Fibroblast of lung (primary cell): ENCODE measurements at places on chromosomes 3 and 15. TPM values are rescaled to one million over a fixed set of nuclear protein-coding genes. Genes with fewer than 3 reads are reported as not detected.

Gene SKIC8
- 47.1 and 49.1 TPM in 2 replicates for total RNA-seq

DNA sequence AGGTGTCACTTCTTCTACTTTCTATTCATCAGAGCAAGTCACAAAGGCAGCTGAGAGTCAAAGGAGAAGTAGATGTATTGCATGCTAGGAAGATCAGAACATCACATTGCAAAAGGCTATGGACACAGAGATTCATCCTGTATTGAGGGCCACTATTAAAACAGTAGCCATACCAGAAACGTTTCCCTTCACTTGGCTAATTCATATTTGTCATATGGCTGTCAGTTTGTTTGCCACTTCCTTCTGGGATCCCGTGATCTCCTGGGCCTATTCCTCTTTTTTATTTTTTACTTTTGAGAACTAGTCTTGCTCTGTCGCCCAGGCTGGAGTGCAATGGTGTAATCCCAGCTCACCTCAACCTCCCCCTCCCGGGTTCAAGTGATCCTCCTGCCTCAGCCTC, 184.0 kb upstream of the SATB1 start:
- H3K4me1 ChIP-seq = no peaks in the 10 kb centered on the region
- H3K36me3 ChIP-seq = no peaks in the 10 kb centered on the region
- H3K27me3 ChIP-seq = no peaks in the 10 kb centered on the region
- H3K4me3 ChIP-seq = no peak overlapping the region

DNA sequence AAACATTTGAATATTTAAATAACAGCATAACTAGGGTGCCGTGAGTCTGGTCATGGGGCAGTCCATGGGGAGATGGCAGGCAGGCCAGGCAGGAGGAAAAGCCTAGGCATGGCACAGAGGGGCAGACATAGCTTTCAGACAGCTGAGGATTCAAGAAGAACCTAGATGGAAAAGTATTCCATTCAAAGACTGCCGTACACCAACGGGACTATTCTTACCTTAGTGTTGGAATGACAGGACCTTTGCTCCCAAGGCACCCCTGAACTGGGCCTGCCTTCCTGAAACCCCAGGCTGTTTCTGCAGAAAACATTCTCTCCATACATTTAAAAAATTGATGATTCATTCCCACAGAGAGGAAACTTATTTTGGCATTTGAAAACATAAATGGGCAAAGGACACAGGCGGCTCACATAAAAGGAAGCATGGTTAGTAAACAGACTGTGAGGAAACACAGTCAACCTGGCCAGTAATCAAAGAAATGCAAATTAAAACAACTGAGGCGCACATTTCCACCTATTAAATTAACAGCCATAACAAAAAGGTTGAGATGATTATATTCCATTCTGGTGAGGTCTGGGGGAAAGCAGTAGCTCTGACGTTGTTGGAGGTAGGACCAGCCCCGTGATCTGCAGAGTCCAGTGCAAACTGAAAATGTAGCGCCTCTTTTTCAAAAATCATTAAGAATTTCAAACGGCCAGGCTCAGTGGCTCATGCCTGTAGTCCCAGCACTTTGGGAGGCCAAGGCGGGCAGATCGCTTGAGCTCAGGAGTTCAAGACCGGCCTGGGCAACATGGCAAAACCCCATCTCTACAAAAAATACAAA, 71.3 kb upstream of the SMAD3 start:
- H3K27me3 ChIP-seq = no peaks in the 10 kb centered on the region
- DNase-seq = no peak
- H3K4me3 ChIP-seq = no peak overlapping the region
- H3K27ac ChIP-seq = no peak overlapping the region
- no peaks in the 10 kb centered on the region for H3K36me3 ChIP-seq

DNA sequence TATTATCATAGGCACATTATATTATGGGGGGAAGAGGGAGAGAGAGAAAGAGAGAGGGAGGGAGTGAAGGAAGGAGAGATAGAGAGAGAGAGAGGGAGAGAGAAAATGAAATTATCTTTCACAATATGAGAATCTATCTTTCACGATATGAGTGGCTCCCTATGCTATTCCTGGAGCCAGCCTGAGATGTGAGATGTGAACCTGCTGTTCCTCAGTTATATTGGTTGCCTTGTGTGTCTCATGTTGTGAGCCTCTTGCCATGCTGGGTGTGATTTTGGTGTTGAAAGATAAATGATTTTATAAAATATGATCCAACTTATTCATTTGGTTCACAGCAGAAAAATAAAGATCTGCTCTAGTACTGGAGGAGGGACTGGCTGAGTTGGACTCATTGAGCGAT, 148.7 kb downstream of the PPM1L start:
- no peak overlapping the region for H3K4me3 ChIP-seq
- H3K36me3 ChIP-seq = no peaks in the 10 kb centered on the region
- no peaks in the 10 kb centered on the region for H3K27me3 ChIP-seq

- H3K27ac ChIP-seq = no peak overlapping the region
- H3K4me1 ChIP-seq = no peaks in the 10 kb centered on the region
- no peak overlapping the region for H3K4me3 ChIP-seq
- H3K36me3 ChIP-seq = no peaks in the 10 kb centered on the region
- no peak for DNase-seq
Measured at GRCh38 chr3:25088284-25088683, 339.8 kb upstream of the RARB start.
